GM04503 (cell line): ENCODE measurements at places on chromosomes 13 and 19.

- DNase-seq: no peak
Observed at GRCh38 chr19:42032431-42032830, 37.6 kb downstream of the GRIK5 start.

- DNase-seq: no peak
Observed at GRCh38 chr13:46211483-46212351, at the start of gene LRRC63. LRRC63 (plus strand) TSS chr13:46211928; CDS start chr13:46213035, 1,107 bp downstream.

DNA sequence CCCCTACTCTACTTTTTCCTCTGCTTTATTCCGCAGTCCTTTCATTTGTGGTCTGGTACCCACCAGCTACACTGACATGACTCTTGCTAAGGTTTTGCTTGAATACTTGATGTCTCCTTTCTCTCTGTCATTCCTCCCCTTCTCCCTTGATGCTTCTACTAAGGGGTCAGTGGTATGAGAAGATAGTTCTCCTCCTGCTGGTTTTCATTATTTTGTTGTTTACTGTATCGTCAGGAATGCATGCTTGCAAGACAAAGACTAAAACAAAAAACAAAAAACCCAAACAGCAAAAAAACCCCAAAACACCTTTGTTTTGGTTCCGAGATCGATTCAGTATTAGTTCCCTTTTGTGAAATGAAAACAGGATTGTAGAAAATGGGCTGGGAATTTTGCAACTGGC, 59.5 kb downstream of the PCCA start:
- no peak for DNase-seq

GRCh38 chr13:109769275-109769674, 17.1 kb downstream of the IRS2 start:
- no peak for DNase-seq

DNA sequence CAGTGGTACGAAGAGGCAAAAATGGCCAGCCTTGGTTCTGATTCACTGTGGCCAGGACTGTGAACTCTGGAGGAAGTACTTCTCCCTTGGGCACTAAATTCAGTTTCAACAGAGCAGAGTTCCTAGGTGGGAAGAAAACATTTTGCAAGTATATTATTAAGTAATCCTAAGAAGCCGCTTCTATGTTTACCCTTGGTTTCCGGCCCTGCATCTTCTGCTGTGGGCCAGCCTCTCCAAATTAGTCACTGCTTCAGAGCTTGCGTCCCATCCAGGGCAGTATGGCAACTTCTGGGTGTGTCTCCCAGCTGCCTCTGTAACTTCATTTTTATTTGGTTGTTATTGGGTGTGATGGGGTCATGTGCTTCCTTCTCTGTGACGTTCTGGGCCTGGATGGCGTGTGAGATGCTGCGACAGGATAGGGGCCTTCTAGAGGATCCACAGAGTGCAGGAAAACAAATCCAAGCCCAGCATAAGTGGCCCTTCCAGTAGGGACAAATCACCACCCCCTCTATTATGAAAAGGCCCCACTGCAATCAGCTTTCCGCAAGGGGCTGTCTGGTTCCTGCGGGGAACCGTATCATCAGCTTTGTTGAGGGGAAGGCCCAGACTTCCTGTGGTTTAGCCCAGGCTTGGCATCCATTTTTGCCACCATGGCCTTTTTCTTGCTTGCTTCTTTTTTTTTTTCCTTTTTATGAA, 55.1 kb upstream of the C1QTNF9 start:
- no peak for DNase-seq

GRCh38 chr13:42280537-42280936, 8.6 kb downstream of the AKAP11 start:
- no peak for DNase-seq

GRCh38 chr13:79448413-79448812, 32.5 kb upstream of the NDFIP2 start:
- no peak for DNase-seq

DNA sequence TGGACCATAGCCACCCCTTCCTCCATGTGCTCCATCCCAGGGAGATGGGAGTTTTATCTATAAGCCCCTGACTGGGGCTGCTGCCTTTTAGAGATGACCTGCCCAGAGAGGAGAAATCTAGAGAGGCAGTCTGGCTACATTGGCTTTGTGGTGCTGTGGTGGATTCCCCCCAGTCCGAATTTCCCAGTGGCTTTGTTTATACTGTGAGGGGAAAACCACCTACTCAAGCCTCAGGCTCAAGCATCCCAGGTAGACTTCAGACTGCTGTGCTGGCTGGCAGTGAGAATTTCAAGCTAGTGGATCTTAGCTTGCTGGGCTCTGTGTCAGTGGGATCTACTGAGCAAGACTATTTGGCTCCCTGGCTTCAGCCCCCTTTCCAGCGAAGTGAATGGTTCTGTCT, 1195.7 kb upstream of the PCDH20 start:
- no peak for DNase-seq

DNA sequence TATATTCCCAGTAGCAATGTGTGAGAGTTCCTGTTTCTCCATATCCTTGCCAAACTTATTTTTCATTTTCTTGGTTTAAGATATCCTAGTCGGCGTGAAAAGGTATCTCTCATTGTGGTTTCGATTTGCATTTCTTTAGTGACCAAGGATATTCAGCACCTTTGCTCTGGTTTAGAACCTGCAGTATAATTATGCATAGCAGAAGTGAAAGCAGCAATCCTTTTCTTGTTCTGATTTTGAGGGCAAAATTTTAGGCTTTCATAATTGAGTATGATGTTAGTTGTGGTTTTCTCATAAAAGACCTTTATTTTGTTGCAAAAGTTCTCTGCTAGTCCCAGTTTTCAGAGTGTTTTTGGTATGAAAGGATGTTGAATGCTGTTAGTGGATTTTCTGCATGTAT, 491.0 kb downstream of the FGF9 start:
- DNase-seq: no peak

DNA sequence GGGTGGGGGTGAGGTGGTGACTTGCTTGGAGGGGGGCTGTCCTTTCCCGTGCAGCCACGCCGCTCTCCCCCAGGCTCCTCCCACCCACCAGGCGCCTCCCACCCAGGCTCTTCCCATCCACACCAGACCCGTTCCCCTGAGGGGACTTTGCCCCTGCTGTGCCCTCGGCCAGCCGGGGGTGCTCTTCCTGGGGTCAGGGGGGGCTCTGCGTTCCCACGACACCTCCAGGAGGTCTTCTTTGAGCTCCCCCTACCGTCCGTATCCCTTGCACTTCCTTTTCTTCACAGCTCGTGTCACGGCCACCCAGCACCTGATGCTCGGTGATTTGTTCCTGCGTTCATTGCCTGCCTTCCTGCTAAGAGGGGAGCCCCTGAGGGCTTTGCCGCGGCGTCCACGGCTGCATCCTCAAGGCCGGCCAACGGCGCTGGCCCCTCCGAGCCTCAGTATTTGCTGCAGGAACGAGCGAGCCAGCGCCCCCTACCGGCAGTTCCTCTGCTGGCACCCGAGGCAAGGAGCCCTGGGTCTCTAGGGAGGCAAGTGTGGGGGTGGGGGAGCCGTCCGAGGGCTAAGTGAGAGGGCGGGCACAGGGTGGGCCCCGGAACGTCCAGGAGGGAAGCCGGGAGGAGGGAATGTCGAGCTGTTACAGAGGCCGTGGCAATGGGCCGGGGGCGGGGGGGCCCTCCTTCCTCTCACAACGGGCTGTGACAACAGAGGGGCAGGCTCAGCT, 11.8 kb downstream of the LRRC4B start:
- DNase-seq: no peak

DNA sequence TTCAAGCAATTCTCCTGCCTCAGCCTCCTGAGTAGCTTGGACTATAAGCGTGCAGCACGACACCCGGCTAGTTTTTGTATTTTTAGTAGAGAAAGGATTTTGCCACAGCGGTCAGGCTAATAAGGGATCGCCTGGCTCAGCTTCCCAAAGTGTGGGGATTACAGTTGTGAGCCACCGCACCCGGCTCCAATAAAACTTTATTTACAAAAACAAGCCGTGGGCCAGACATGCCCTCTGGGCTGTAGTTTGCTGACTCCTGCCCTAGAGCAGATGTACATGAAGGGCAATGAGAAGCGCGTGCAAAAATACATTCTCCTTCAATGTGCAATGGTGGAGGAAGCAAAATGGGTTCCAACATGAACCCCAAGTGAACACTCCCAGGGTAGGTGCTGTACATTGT, 13.7 kb upstream of the MED26 start:
- no peak for DNase-seq

DNA sequence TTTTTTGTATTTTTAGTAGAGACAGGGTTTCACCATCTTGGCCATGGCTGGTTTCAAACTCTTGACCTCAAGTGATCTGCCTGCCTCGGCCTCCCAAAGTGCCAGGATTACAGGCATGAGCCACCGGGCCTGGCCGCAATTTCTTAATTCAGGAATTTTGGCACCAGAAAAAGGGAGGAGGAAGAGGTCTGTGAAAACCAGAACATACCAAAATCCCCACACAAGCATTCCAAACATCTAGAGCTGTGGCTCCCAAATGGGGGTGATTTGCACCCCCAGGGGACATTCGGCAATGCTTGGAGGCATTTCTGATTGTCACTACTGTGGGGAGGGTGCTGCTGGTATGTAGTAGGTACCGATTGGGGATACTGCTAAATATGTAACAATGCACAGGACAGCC, 40.2 kb upstream of the ABCC4 start:
- DNase-seq: peak; percentile 45

- no peak for DNase-seq
Observed at GRCh38 chr19:16233836-16234551, 36.3 kb downstream of the AP1M1 start.

DNA sequence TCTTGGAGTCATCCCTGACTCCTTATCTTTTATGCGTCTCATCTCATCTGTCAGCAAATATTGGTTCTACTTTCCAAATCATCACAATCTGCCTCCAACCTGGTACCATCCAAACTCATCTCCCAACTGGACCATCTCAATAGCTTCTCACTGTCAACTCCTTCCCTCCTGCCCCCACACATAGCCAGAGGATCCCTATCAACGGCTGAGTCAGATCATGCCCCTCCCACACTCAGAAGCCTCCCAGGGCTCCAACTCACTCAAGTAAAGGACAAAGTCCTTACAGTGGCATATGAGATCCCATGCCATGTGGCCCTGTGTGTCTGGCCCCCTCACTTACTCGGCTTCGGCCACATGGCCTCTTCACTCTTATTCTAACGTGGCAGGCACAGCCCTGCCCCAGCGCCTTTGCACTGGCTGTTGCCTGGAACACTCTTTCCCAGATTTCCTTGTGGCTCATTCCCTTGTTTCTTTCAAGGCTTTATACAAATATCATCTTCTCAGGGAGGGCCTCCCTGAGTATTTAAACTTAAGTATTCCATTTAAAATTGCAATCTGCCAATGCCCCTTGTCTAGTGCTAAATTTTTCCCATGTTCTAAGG, 4.3 kb downstream of the SPRED3 start:
- no peak for DNase-seq
